ENCODE measurements at places on chromosomes 13 and 19.
A peak's percentile ranks its signal among the peaks of the same experiment; 100 is the strongest.

- DNase-seq, result peak; percentile 3
Measured at GRCh38 chr13:74530011-74530410, 395.8 kb upstream of the KLF12 start.

GRCh38 chr13:50158385-50159165 is 143.3 kb downstream of the KCNRG start:
- DNase-seq, result no peak

DNA sequence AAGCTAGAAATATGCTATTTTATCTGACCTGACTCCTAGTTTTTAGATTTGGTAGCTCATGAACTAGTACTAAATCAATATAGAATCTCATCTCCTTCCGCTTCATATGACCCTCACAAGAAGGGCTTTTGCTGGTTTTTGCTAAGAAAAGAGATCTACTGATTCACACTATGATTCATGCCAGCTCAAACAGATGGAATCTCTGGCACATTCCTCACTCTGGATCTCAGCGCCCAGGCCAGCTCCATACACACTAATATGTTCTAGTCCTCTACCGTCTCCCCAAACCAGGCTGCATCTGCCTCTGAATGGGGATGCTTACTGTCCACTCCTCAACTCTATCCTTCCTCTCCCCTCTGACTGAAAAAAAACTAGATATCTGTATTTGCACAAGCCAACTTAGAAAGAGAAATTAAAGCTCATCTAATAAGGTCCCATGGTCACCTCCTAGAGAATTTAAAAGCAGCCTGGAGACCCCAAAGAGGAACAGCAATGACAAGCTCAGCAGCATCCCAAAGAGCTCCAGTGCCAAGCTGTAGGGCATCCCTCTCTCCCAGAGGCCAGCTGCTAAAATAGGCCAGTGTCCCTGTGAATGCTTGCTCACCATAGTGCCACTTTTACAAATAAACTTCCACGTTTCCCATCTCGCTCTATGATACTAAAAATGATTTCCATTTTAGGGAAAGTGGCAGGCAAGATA is 74.9 kb downstream of the LHFPL6 start:
- DNase-seq, result peak; percentile 97

GRCh38 chr13:55664178-55664577 is 1476.5 kb upstream of the PRR20A start:
- no peak for DNase-seq

GRCh38 chr13:114225610-114226009 is 9.1 kb upstream of the CDC16 start:
- no peak for DNase-seq

GRCh38 chr13:32028711-32029110 is 2.9 kb upstream of the FRY start:
- DNase-seq, result no peak

DNA sequence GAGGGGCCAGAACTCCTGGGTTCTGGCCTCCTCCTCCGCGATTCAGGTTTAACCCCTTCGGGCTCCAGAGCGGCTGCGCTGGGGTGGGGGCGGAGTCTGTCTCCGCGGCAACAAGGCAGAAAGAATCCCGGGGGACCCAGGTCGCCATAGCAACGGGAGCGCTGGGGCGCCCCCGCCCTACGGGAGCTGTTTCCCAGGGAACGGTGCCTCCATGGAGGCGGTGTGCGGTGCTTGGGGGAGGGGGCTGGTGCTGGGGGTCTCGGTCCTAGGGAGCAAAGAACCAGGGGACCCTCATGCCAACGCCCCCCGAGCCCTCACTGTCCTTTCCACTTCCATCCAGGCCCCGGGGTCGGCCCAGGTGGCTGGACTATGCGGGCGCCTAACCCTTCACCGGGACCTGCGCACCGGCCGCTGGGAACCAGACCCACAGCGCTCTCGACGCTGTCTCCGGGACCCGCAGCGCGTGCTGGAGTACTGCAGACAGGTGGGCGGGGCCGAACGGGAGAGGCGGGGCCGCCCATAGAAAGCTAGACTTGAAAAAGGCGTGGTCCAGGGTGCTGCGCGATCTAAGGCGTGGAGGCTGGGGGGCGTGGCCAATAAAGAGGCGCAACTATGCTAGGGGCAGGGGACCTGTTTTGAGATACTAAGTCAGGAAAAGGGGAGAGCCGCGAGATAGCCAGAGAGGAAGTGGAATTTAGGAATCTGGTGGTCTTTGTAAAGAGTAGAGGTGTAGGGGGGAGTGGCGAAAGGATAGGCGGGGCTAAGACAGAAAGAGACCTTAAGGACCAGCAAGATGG is 1.2 kb downstream of the APLP1 start:
- peak; percentile 53 for DNase-seq

- DNase-seq, result no peak
Measured at GRCh38 chr13:24614306-24615080, 65.7 kb upstream of the ATP12A start.

DNA sequence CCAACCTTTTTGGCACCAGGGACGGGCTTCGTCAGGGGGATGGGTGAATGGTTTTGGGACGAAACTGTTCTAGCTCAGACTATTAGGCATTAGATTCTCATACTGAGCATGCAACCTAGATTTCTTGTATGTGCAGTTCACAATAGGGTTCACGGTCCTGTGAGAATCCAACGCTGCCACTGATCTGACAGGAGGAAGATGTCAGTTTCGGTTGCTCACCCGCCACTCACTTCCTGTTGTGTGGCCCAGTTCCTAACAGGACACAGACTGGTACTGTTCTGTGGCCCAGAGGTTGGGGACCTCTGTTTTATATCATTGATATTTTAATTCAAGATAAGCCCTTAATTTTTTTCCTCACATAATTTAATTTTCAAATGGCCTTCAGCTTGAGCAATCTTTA is 26.7 kb upstream of the TDRD3 start:
- no peak for DNase-seq

GRCh38 chr13:26412263-26412662 is 145.2 kb upstream of the WASF3 start:
- no peak for DNase-seq

GRCh38 chr19:55241935-55242464 is 13.4 kb upstream of the TMEM86B start:
- DNase-seq, result no peak

- no peak for DNase-seq
Measured at GRCh38 chr13:76878043-76878442, 8.2 kb downstream of the KCTD12 start.

DNA sequence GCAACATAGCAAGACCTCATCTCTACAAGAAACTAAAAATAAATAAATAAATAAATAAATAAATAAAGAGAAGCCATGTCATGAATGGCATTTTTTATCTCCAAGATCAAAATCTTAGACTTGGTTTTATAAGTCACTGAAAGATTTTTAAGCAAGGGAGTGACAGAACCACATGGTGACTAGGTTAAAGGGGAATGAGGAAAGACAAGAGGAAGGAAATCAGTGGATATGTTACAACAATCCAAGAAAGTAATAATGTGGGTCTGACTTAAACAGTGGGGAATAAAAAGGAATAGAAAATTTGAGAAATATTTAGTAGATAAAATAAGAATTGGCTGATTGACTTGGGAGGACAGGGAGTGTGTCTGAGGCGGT is 18.8 kb upstream of the MED4 start:
- DNase-seq, result no peak

- no peak for DNase-seq
Measured at GRCh38 chr13:27592865-27593264, 27.5 kb downstream of the LNX2 start.
